ENCODE measurements at places on chromosomes 7 and 10.

GRCh38 chr7:6382817-6383216, 64.9 kb downstream of the DAGLB start:
- DNase-seq, result no peak

GRCh38 chr10:86341361-86341811, 25.2 kb downstream of the GRID1 start:
- DNase-seq, result no peak

DNA sequence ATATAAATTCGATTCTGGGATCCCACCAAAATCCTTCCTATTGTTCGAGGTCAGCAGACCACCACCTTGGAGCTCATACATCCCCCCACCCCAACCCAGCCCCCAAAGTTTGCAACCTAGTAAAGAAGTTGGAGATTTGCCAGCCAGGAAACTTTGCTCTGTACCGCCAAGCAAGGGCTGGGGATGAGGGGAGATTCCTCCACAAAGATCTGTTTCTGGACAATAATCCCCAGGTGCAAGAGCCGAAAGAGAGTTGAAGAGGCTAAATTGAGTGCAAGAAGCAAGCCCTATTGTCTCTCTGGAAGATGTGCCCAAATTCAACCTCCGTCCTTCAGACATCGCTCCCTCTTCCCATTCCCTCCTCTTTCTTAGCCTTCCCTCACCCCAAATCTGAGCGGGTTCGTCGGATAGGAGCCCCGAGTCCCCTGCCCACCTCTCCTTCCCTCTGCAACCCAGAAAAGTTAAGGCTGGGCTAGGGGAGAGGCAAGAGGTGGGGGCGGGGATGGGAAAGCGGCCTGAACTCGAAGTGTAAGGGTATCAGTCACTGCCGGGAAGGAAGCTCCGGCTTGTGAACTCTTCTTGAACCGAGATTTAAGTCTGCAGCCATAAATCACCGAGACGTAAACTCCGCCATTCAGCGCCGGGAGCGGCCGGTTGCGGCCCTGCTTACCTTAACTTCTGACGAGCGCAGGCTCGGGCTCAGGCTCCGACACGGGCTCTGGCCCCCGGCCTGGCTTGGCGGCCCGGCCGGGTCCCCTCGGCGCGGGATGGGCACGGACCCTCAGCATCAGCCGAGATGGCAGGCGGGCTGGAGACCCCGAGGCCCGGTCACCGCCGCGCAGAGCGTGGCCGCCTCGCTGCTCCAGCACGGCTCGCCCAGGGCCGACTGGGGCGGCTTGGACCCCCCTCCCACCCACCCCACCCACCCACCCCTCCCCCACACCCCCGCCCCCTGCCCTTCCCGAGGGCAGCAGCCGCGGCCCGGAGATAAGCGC, 10.8 kb upstream of the HOXA2 start:
- peak; percentile 95 for DNase-seq

DNA sequence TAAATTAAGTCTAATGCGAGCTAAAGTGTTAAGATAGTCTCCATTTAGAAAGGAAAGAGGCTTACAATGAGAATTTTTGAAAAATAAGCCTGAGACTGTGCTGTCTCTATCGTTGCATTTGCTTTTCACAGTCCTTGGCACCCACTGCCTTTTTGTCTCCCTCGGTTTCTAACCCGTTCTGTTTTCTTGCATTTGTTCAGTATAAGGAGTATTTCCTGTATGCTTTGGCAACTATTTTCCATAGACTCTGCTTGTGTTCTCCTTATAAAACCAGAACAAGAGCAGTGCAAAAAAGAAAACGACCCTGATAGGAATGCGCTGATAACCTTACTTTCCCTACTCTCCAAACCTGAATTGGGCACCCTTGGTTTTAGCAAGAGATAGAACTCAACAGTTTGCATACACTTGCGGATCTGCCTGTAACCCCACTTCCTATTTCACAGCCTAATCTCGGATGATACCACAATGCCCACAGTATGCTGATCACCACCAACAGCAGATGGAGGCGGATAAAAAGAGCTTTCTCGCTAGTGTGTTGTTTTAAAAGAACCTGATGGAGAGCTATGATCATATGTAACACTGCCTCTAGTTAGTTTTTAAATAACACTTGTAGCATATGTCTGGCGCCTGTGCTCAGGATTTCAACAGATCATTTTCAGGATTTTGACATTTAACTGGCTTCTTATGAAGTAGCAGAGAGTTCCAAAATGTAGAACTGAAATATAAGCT, 1.6 kb upstream of the ARHGAP12 start:
- DNase-seq, result no peak

- no peak for DNase-seq
These were observed 23.7 kb downstream of the TASOR2 start for GRCh38 chr10:5708356-5708755.

DNA sequence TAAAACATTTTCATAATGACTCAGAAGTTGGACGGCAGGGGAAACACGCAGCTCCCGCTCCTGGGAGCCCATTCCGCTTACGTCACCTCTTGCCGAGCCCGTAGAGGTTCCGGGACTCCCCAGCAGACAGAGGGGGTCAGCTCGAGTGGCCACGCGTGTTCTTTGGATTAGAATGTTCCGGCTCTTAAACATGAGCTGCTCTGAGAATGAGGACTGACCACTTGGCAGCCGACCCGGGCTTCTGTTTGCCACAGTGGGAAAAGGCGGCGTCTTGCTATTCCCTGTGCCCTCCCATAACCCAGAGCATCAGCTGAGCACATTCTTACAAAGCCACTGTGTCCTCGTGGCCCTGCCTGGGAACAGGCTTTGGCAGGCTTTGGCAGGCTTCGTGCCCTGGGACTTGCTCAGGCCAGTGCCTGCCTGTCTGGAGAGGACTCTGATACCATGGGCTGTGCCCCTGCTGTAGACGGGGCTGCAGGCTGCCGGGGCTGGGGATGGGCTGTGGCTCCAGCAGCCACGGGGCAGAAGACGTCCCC, 40.1 kb downstream of the PFKP start:
- DNase-seq, result peak; percentile 90

- no peak for DNase-seq
These were observed 33.6 kb downstream of the SUFU start for GRCh38 chr10:102537367-102537766.

- no peak for DNase-seq
These were observed 12.6 kb downstream of the IL15RA start for GRCh38 chr10:5964736-5965135.

DNA sequence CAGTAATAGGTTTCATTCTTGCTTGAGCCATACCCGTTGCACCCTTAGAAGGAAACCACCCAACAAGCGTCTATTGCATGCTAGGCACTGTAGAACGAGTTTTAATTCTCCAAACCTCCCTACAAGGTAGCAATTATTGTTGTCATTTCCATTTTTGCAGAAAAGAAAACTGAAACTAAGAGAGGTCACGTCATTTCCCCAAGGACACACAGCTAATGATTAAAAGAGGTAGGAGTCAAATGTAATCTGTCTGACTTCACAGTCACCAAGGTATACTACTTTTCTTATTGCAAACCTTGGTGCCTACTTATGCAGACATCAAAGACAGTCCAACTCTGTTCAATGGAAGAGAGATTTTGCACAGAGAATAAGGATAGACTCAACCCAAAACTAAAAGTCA, 49.1 kb upstream of the C1QL3 start:
- no peak for DNase-seq

DNA sequence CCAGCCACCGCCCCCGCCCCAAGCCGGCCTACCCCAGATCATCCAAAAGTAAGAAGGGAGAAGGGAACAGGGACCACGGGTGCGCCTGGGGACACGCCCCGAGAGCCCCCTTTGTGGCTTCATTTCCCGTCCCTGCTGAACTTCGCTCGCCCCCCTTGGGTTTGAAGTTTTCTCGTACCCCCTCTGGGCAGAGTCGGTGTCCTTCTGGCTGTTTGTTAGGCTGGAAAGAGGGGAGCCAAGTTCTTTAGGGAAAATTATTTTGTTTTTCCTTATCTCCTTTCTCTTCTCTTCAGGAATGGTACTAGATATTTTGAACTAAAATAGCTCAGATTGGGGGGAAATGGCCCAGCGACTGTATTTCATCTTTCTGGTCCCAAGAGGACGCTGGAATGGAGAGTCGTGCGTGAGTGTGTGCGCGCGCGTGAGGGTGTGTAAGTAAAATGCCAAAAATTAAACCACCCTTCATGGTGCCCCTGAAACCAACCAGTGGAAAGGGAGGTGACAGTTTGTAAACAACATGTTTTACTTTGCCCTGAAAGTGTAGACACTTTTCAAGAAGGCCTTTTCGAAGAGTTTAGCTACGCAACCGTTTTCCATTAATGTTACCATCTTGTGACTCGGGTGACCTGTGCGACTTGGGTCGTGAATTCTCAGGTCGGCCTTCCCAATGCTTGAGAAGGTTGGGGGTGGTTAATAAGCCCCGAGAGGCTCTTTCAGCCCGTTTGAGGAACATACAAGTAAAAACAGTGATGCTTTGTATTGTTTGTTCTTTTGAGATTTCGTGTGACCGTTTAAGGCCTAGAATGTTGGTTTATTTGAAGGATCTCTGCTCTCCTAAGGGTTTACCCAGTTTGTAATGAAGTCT, 694 bp downstream of the RBM20 start:
- no peak for DNase-seq

DNA sequence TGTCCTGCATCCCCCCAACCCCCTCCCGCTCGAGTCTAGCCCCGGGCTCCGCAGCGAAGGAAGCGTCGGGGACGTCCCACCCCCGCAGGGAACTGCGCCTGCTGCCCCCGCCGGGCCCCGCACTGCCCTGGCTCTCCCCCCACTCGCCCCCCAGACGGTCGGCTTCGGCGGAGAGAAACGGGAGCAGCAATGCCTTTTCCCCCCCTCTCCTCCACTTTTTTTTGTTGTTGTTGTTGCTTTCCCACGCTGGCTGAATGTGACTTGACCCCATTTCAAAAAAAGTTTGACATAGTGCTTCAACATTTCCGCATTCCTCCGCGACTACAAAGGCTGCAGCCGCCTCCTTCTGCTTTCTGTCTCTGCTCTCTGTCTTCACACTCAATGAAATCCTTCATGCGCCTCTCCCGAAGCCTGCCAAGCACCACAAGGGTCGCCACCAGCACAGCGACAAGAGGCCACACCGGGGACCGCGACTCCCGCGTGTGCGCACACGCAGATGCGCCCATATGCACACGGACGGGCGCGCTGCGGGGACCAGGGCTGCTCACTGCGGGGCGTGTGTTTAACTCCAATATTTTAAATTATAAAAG, 1.0 kb downstream of the CDK6 start:
- peak; percentile 63 for DNase-seq

- no peak for DNase-seq
These were observed 59.0 kb upstream of the WNT16 start for GRCh38 chr7:121269798-121270197.

GRCh38 chr10:120005207-120006201, 113.0 kb downstream of the SEC23IP start:
- no peak for DNase-seq

GRCh38 chr7:150524018-150524417, 9.3 kb downstream of the GIMAP7 start:
- no peak for DNase-seq

DNA sequence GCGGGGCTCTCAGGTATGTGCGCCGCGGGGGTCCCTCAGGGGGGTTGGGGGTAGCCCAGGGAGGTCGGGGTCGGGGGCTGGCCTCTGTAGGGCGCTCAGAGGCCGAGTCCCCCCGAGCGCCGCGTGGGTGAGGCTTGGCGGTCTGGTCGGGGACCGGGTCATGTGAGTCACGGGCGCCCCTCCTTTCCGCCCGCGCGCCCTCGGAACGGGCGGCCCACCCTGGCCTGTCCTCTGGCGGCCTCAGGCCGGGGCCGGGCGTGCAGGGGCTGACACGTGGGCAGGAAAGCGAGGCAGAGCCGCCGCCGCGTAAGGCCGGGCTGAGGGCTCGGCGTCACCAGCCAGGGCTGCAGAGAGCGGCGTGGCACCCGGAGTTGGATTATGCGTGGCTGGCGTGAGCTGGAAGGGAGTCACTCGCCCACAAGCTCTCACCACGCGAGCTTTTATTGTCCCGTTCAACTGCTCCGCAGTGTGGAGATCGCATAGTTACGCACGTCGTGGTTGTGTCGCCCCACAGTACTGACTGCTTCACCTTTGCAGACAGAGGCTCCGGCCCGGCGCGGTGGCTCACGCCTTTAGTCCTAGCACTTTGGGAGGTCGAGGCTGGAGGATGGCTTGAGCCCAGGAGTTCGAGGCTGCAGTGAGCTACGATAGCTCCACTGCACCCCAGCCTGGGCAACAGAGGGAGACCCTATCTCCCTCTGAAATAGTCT, 385 bp downstream of the SHLD2 start:
- DNase-seq, result peak; percentile 86

DNA sequence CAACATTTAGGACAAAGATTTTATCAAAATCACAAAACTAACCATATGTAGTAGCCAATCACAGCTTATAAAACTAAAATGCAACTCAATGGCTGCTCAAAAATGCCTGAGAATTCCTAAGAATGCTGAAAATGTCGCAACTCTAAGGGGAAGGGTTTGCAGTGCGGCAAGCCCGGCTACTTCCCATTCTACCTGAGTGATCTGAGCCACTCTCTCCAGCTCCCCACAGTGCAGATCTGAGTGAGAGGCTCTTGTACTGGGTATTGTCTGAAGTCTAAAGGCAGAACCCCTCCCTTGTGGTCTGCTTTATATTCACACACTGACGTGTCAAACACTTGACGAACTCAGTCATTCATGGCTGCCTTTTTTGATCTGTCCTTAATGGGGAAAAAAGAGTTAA, 28.9 kb downstream of the RAB11FIP2 start:
- DNase-seq, result no peak

GRCh38 chr7:76191783-76192240, 9.9 kb upstream of the SRRM3 start:
- peak; percentile 57 for DNase-seq

DNA sequence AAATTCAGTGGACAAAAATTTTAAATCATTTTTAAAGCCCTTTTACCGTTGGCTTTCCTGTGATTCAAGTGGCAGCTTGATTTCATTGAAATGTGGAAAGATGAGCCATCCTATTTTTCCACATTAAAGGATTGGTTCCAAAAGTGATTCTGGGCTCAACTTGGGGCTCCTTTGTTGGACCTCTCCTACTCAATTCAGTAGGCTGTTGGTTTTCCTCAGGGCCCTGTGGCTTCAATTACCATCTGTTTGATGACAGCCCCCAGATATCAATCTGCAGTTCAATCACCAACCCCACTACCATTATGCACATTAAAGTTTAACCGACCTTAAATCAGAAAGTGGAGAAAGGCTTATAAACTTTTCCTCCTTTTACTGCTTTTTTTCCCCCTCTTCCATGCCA, 47.3 kb downstream of the AVL9 start:
- no peak for DNase-seq

- no peak for DNase-seq
These were observed 36.5 kb downstream of the PDSS1 start for GRCh38 chr10:26733750-26734568.

GRCh38 chr10:125165584-125166573, 5.5 kb upstream of the CTBP2 start:
- no peak for DNase-seq

GRCh38 chr7:4861673-4862072, at the start of gene PAPOLB:
Gene PAPOLB (minus strand): TSS chr7:4862030. CDS start chr7:4861810, 220 bp downstream.
- no peak for DNase-seq

- no peak for DNase-seq
These were observed 123.2 kb upstream of the LANCL2 start for GRCh38 chr7:55241958-55242357.

- DNase-seq, result no peak
These were observed 94.8 kb downstream of the CCDC71L start for GRCh38 chr7:106566196-106566595.

Data from NCI-H226 (cell line).